GM06990 (cell line): ENCODE measurements at places on chromosomes 12 and 14.

DNA sequence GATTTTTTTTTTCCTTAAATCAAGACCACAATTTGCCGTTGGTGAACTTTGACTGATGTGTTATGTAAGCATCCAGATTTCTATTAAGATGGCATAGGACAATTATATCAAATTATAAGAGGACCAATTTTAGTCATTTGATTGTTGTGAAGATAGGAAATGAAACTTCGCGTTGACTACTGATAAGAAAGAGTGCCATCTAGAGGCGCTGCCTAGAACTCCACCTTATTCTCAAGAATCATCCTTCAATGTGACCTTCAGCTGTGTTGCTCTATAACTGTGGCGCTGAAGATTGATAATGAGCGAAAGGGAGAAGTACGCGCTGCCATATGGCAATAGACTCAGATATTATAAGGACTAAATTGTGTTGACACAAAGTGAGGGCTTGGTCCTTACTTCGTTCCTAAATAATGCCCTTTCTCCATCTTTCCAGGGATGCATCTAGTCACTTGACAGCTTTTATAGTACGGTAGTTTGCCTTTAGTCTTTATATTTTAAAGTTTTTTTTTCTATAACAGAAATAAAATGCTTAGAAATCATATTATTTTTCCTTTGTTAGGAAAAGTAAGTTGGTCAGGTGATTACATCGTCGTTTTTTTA is 350.8 kb upstream of the STXBP6 start:
- peak; percentile 1 for DNase-seq

GRCh38 chr14:64928239-64929013 is 14.1 kb downstream of the GPX2 start:
- no peak for DNase-seq

DNA sequence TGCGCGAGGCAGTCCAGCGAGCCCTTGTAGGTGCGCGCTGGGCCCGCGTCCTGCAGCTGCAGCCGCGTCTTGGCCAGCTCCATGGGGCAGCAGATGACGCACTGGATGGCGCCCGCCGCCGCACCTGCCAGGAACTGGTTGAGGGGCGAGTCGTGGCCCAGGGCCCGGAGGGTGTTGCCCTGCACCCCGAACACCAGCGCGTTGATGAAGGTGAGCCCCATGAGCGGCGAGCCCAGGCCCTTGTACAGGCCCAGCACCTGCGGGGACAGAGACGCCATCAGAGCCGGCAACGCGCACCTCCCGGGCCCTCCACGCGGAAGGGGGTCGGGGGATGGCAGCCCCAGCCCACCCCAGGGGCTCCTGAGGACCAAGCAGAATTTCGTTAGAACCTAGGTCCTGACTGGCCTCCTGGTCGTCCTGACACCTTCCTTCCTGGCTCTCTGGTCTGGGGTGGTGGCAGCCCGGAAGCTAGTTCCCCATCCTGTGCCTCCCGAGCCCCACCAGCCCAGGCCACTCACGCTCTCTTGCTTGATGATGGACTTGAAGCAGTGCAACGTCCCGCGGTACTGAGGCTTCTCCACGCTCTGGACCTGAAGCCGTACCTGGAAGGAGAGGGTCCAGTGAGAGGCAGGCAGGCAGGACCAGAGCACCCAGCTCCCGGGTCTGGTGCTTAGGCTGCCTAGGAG is 13.3 kb downstream of the SLC25A29 start:
- DNase-seq, result no peak

DNA sequence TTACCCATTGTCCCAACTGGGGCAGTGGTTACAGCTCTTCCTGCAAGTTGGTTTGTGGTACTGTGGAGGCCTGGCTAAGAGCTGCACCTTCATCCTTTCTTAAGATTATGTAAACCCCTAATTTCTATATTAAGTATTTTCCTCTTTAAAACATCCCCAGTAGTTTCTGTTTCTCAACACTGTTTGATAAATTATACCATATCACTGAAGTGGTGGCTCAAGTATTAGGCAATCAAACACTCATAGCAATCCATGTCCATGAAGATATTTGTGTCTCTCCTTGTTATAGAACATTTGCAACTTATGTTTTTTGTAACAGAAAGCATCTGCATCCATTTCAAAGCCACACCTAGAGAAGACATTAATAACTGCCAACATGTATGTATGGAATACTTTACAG is 31.8 kb downstream of the ATXN3 start:
- no peak for DNase-seq

DNA sequence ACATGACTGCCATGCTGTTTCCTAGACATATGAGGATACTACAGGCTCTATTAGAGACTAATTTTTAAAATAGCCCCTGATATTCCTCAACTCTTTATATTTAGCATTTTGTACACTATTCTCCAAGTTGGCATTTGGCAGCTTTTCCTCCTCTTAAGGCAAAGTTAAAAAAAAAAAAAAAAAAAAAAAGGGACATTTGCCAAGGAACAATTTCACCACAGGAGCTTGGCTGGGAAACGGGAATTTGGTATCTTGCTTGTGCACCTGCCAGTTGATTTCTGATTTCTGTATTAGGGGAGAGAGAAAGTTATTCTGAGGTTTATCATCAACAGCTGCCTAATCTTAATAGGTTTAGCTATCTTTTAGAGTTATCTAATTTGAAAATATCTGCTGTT is 87.2 kb downstream of the CAND1 start:
- no peak for DNase-seq

GRCh38 chr14:25759920-25760655 is 710.1 kb upstream of the STXBP6 start:
- DNase-seq, result no peak

DNA sequence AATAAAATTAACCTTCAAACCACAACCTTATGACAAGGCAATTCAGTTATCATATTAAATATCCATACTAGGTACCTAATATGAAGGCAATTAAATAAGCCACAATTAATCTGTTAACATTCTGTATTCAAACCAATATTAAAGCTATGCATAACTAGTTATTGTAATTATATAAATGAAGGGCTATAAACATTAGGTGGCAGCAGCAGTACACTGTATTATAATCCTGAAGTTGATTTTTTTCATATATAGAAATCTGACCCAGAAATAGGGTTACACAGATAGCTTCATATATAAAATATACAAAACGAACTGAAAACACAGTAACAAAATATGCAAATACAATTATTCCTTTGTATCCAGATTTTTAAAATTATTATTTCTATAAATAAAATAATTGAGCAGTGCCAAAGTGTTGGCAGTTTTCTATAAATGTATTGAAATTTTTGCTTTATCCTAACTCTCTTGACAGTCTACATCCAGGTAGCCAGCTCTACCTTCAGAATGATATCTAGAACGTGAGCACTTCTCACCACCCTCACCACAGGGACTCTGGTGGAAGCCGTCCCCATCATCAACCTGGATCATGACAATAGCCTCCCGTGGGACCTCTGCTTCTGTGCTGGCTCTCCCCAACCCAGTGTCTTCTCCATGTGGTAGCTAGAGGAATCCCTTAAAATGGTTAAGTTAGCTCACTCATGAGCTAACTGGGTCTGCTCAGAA is 136.2 kb downstream of the MED13L start:
- no peak for DNase-seq

DNA sequence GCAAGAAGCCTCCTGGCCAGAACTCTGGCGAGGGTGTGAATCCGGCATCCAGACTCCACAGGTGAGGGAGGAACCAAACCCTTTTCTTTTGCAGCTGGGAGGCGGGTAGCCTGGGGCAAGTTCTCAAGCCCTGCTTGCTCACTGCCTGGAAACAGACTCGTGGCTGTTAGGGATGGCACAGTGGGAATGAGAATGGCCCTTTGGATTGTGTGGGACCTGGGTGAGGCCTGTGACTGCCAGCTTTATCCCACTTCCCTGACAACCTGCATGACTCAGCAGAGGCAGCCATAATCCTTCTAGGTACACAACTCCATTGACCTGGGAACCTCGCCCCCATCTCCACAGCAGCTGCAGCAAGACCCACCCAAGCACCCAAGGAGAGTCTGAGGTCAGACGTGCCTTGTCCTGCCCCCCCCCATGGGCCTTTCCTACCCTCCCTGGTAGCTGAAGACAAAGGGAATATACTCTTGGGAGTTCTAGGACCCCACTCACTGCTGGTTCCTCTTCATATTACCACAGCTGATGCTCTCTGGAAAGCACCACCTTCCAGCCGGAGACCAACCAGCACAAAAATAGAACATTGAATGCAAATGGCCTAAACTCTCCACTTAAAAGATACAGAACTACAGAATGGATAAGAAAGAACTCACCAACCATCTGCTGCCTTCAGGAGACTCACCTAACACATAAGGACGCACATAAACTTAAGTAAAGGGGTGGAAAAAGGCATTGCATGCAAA is 5.1 kb upstream of the GPR33 start:
- no peak for DNase-seq

DNA sequence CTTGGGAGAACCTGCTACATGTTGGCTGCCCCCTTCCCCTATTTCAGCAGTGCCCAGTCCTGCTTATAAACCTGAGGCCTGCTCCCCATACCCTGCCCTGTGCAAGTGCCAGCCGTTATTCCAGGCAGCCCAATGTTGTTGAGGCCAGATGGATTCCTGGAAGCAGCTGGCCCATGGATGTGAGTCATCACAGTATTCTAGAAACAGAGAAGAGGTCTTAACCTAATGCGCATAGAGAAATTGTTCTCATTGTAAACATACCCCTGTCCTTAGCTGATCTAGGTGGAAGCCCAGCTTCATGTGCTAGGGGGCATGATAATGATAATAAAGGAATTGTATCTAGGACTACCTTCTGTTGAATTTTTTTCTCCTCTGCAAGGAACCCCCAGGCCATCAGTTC is 69.7 kb downstream of the TSPAN11 start:
- no peak for DNase-seq

- no peak for DNase-seq
These were observed 420.7 kb downstream of the DAD1 start for GRCh38 chr14:22168092-22168955.

- DNase-seq, result no peak
These were observed 15.7 kb upstream of the ACOT1 start for GRCh38 chr14:73521229-73521628.

DNA sequence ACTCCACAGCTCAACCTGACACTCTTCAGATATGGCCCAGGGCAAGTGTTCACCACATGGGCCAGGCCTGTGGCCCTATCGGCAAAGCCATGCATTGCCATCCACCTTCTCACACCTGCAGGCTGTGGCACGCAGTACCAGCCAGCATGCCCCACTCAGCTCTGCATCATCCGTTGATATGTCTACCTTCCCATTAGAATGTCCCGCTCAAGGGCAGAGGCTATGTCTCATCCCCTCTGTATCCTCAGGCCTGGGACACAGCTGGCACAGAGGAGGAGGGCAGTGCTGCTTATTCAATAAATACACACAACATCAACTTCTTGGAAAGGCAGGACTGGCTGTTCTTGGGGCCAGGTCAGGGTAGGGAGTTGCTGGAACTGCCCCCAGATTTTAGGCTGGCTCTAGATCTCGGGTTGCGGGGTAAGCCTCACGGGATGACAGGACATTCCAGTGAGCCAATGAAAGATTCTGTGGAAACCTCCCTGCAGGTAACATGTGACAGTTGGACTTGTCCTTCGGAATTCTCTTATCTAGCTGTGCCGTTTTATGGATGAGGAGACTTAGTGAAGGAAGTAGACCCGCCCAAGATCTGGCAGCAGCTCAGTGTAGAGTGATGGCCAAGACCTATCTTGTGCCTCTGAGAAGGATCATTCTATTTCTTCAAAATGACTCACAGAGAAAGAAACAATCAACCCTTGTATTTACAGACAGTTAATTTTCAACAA is 25.6 kb downstream of the SYNE3 start:
- DNase-seq, result no peak
